Left colon (tissue), 2 donors: ENCODE measurements at places on chromosomes 5 and 9. TPM values are rescaled to one million over a fixed set of nuclear protein-coding genes. Genes with fewer than 3 reads are reported as not detected.

DNA sequence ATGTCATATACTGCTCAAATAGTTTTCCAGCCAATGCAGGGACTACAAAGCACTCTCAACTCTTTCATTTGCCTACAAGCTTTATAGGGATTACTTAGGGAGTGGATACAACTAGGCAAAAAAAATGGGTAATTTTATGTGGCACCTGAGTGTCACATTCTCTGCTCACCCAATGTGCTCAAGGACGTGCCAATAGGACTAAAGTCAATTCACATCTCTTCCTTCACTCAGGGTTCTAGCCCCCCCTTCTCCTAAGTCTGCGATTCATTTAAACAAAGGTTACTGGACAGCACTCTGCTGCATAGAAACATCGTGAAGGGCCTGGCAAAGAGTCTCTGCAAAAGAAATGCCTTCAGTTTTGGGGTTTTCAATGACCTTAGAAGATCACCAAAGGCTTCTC, 142.3 kb downstream of the TSSK1B start:
- DNase-seq: no peak

DNA sequence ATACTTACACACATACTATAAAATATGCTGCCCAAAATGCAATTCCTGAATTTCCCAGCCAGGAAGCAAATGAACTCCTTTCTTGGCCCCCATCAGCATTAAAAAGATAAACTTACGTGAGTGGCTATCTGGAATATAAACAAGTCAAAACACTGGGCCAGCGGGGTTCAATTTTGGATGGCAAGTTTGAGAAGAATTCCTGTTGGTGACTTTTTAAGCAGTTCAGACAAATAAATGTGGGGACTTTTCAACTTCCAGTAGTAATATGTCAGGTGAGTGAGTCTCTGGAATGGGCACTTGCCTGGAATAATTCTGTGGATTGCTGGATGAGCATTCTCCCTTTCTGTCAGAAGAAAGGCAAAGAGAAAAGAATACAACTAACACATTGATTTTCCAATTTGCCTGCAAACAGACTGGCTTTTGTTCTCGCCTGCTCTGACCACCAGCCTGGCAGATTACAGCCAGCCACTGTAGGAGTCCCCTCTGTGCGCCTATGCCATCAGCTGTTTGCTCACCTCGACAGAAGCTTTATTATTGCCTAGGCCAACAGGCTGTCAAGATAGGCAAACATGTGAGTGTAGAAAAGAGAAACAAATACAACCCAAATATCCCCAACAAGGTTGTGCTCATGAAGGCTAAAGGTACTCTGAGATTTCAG, 78.6 kb downstream of the MRPS27 start:
- no peak for DNase-seq

IL9 gene
- total RNA-seq: not detected

GRCh38 chr5:67214707-67215447, 18.3 kb upstream of the CD180 start:
- DNase-seq: peak; percentile 69

DNA sequence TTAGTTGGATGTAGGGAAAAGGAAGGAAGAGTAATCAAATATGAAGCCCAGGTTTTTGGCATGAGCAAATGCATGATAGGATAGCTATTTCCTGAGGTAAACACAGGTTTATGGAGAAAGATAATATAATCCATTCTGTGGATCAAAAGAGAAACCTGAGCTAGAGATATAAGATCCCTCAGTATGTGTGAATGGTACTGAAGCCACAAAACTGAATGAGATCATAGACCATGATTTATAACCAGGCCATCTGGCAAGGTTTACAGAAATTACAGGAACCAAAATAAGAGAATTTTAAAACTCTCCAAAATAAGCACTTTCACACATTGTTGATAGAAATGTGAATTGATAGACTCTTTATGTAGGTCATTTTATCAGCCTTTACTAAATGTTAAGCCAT, 28.7 kb upstream of the ECM2 start:
- no peak for DNase-seq

DNA sequence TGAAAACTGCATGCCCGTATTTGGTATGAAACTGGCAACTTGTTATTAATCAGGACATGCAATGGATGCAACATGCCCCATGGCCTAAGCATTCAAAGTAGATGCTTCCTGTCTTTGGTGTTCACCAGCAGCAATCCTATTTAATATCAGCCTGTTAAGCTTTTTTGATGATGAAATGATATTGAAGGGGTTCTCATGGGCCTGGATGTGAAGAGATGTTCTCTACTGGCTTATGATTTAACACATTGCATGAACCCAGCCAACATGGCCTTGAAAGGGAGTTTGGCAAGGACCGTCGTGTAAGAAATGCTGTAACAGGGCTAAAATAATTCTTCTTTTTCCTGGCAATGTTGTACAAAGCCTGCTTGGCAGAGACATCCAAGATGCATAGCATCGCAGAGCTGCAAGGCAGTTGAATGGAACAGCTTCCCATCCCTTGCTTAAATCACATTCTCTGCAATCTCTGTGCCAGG, 111.2 kb downstream of the SMARCA2 start:
- DNase-seq: peak; percentile 33

DNA sequence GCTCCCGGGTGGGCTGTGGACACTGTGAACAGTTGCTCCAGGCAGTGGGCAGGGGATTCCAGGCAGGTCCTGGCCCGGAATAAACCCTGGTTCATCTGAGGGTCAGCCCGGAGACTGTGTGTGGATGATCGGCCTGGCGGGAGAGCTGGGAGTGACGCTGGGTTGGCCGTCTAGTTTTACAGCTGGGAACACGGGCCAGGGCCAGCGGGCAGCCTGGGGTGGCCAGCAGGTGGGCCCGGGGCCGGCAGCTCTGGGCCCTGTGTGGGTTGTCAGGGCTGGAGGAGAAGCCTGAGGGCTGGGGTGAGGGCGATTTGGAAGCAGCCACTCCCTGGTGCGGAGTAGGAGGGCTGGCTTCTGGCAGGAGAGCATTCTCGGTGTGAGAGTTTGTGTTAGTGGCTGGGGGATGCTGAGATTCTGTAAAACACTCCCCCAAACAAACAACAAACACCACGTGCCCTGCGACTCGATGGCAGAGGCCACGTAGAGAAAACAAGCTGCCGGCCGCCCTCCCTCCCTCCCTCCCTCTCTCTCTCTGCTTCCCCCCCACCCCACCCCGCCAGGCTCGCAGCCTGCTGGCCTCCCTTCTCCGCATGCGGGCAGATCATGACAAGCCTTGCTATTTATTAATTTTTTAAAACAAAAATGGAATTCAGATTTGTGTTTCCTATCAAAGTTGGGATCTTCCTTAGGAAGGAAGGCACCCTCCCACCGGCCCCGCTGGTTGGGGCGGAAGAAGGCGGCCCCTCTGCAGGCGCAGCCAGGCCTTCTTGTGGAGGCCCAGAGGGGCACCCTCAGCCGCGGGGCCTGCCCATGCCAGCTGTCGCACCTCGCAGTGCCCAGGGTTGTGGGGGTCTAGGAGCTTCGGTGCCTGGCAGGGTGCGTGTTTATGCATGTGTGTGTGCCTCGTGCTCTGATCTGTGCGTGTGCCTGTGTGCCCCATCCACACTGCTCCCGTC, 49.5 kb downstream of the RXRA start:
- no peak for DNase-seq

DNA sequence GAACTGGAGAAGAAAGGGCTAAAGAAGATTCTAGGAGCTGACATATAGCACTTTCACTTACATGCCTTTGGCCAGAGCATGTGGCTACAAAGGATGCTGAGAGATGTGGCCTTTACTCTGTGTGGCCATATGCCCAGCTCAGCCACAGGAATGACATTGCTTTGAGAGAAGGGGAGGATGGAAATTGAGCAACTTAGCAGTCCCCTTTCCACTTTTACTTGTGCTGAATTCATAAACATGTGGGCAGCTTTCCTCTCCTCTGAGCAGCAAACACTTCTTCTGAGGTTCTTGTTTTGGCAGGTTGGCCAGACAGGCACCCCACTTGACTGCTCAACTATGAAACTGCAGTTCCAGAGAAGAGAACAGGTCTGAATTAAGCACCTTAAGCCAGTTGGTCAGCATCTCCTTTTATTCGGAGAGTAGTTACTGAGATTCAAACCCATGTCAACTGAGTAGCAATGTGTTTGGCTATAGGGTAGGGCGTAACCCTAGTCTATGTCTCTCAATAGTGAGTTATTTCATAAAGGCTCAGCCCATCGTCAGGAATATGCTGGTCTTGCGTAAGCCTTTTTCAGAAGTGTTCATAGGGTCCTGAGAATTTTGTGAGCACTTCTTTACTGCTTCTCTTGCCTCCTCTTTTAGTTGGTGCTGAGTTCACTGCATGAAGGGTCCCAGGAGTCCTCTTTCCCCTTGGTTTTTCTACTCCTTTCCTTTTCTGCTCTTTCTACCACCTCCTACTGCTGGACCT, 134.5 kb downstream of the PALM2AKAP2 start:
- no peak for DNase-seq

ACOT12 gene
- not detected for total RNA-seq
